ENCODE measurements at places on chromosomes 6 and 20. TPM values are rescaled to one million over a fixed set of nuclear protein-coding genes. Genes with fewer than 3 reads are reported as not detected.

DNA sequence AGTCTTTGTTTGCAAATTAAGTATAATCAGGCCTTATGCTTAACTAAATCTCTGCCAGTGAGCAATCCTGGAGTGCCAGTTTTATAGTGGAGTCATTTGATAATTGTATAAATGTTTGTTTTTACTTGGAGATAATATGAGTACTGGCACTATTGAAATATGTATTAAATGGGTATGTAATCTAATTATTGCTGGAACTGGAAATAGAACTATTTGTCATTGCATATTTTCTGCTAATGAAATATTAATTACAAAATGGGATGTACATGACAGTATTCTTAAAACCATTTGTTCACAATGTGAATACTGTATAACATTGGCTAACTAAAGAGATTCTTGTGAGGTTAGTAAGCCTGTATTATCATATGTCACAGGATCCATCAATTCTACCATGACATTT is 20.5 kb upstream of the LMBRD1 start:
- no peak for DNase-seq

- DNase-seq = no peak
Observed at GRCh38 chr6:159132664-159133063, 36.5 kb upstream of the FNDC1 start.

DNA sequence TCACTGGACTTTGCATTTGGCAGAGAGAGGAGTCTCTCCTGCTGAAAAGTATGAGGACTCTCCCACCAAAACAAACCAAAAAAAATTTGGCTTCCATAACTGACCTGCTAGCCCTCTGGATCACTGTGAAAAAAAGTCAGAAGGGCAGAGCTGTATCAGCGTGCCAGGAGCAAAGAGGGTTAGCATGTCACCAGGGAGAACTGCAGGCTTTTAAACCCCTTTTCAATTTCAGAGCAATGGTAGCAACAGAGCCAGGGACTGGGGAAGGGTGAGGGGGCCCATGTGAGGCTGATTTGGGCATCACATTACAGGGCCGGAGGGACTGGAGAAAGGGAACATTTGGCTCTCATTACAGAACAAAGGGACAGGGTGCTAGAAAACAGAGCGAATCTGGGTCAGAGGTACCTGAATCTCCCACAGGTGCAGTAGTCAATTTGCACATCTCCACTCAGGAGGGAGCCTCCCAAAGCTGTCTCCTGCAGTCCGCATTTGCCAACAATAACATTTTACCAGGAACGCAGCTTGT is 185.7 kb upstream of the EYA4 start:
- DNase-seq = peak; percentile 12

- DNase-seq = no peak
Observed at GRCh38 chr6:139967497-139967896, 593.0 kb upstream of the CITED2 start.

GRCh38 chr6:42370323-42370985 is 81.3 kb downstream of the TRERF1 start:
- no peak for DNase-seq

- no peak for DNase-seq
Observed at GRCh38 chr20:10631126-10631525, 42.7 kb downstream of the JAG1 start.

DNA sequence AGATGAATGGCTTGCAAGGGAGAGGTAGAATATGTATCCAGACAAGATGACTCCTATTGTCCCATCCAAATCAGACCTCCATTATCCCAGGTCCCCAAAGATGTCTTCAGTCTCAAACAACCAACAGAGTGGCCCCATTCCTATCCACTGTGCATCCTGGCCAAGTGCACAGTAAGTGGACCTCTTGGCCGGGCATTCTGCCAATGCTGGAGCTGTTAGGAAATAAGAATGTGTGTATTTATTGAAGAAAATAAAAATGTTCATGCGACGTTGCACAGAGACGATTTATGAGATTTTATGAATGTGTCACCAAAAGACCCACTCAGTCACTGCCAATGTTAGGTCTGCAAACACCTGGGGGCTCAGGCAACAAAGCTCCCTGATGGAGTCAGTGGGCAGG is 196.0 kb downstream of the MAFB start:
- no peak for DNase-seq

DNA sequence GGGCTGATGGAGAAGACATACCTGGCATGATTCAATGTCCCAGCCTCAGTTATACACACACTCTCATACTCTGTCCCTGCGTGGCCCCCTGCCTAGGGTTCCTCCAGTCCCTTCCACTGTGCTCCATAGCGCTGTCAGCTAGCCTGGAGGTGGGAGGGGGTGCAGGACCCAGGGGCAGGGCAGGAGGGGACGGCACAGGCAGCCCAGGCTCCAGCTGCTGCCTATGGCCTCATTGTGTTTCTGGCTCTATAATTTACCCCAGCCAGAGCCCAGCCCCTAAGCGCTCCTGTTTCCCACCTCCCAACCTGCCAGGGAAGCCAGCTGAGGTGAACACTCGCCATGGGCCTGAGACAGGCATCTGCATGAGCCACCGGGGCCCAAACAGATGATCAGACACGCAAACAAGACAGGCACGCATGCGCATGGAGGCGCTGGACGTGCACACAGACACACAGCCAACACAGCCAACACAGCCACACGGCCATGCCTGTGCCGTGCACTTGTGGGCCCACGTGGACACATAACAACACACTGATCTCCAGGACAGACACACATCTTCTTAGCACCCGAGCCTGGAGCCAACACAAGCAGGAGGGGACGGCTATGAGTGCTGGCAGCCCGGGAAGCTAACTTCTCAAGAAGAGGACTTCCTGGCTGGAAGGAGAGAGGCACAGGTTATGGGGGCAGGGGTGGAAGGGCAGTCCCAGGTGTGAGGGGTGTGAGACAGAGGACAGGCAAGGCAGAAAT is 124.9 kb downstream of the GRM4 start:
- DNase-seq = no peak

- DNase-seq = no peak
Observed at GRCh38 chr6:141349710-141350109, 783.0 kb upstream of the GJE1 start.

GRCh38 chr20:3192226-3193015 is 12.1 kb downstream of the DDRGK1 start:
- no peak for DNase-seq

- DNase-seq = no peak
Observed at GRCh38 chr6:130381459-130382380, 15.9 kb downstream of the TMEM200A start.

GRCh38 chr20:34888468-34888867 is 12.1 kb downstream of the ACSS2 start:
- no peak for DNase-seq

DNA sequence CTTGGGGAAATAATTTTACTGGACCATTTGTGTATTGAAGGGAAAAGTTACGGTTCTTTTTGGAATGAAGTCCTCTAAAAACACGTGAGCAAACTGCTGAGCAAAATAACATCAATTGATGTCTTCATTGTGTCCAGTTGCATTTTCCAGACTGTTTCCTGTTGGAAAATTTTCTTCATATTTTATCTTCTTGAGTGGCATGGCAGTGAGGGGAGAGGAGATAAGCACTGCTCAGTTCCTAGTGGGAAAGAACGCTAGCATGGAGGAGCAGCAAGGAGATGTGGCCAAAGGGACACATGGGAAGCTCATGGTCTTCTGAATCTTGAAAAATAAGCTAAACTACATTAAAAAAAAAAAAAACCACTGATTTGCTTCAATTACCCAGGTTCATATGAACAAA is 776.0 kb downstream of the TFAP2A start:
- DNase-seq = no peak

GRCh38 chr6:121616406-121616805 is 181.0 kb downstream of the GJA1 start:
- no peak for DNase-seq

- no peak for DNase-seq
Observed at GRCh38 chr20:9230406-9230805, 161.5 kb downstream of the PLCB4 start.

- no peak for DNase-seq
Observed at GRCh38 chr6:51342393-51342792, 523.7 kb downstream of the TFAP2B start.

DNA sequence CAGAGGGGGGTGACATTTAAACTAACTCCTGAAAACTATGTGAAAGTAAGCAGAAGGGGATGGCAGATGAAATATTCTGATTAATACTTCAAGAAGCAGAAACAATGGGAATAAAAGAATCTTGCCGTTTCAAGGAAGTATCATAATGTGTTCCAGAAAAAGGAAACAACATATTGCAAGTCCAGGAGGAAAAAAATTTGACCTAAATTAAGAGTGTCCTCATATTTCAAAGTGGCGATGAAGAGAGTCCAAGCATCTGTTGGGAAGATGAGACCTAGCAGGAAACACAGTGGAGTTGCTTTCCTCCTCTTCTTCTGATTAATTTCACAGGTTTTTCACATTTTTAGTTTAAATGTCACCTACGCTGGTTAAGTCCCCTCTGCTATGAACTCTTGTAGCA is 45.6 kb upstream of the TNFAIP3 start:
- DNase-seq = no peak

GRCh38 chr20:60541991-60542390 is 583.8 kb downstream of the CDH26 start:
- DNase-seq = no peak

- DNase-seq = no peak
Observed at GRCh38 chr6:158812611-158813010, 6.6 kb downstream of the EZR start.

DNA sequence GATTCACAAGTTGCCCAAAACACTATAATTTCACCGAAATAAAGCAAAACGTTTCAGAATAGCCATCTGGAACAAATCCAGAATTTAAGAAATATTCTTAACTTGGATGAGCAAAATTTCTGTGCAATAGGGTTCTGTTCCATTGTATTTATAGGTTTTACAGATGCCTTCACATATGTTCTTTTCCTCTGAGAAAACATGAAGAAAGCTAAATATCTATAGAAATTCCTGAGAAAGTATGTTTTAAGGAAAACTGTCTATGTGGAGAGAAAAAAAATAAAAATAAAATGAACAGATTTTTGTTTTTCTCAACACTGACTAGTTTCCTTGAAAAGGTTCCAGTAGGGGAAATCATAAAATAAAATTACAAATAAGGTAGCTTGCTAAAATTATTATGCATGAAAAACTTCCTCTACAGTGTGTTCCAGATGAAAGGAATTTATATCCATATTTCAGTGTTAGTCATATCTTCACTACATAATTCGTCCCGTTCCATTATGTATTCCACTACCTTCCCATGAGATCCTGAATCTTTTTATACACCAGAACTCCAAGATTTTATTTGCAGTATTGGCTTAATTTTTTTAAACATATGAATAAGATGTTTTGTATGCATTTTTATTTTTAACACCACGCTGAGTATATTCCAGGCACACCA is 42.4 kb upstream of the TMX4 start:
- DNase-seq = no peak

DNA sequence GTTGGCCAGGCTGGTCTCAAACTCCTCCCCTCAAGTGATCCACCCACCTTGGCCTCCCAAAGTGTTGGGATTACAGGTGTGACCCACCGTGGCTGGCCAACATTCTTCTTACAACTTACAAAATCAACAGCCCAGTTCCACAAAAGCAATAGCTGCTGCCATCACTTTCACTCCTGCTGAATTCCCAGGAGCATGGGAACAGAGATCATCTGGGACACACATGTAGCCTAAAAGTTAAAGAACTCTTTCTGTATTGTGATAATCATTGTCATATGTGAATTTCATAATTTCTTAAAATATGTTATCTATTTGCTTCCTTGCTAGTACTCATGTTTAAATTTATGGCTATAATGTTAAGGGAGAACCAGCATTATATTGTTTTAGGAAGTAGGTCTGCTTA is 51.7 kb downstream of the NCOA6 start:
- DNase-seq = peak; percentile 11

DNA sequence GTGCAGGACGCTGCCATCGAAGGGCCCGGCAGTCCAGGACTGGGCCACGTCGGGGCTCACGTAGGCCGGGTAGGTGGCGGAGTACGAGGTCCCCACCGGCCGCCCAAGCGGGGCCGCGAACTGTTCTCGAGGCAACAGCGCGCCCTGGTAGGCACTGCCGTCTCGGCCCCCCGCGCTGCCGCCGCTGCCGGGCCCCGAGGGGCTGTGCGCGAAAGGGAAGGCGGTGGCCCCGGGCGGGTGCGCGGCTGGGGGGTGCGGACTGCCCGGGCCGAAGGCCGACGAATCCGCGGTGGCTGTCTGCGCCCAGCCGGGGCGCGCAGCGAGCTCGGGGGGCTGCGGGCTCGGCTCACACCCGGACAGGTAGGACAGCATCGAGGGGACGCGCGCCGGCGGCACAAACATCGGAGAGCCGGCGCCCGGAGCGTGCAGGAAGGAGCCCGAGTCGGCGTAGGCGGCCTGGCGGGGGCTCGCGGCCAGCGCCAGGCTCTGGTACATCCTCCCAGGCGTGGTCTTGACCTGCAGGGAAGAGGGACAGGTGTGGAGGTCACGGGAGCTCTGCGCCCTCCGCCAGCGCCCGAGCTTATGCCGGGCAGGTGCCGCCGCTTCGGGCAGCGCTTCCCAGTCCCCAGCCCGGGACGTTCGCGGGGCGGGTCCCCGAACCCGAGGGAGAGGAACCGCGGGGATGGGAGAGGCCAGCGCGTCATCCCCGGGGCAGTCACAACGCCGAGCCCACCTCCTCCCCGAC is 596 bp downstream of the GATA5 start:
- DNase-seq = no peak

DNA sequence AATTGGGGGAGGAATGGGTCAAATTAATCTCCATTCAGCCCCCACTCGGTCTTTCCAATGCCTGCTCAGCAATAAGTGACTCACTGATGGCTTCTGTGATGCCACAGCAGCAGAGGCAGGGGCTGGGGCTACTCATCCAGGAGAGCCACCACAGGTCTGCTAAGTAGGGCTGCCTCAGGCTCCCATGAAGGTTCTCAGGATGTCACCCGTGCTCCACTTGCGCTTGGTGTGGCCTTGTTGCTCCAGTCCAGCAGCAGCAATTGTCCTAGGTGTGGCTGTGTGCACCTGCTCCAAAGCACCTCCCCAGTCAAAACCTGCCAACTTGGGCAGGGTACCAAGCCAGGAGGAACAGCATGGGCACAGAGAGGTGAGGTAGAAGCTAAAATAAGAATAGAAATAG is 627 bp upstream of the LY6G6C start:
- no peak for DNase-seq

PPP1R16B gene
- polyA plus RNA-seq = 7.3 TPM

PLN gene
- polyA plus RNA-seq = 5.6 TPM

PHF3 gene
- polyA plus RNA-seq = 34.1 TPM

FKBP1C gene
- polyA plus RNA-seq = 3.4 TPM

SLC26A8 gene
- 0.12 TPM for polyA plus RNA-seq

IL17A gene
- polyA plus RNA-seq = not detected

GDAP1L1 gene
- 0.16 TPM for polyA plus RNA-seq

TRIM31 gene
- 0.38 TPM for polyA plus RNA-seq

PNLDC1 gene
- polyA plus RNA-seq = 0.21 TPM

TFAP2C gene
- 11.7 TPM for polyA plus RNA-seq

TRIM15 gene
- not detected for polyA plus RNA-seq

TGIF2 gene
- polyA plus RNA-seq = 22.1 TPM

ANKRD60 gene
- polyA plus RNA-seq = not detected

ZBTB9 gene
- 7.7 TPM for polyA plus RNA-seq

PLCB4 gene
- polyA plus RNA-seq = 5.0 TPM

UBE2C gene
- polyA plus RNA-seq = 25.3 TPM

Data from muscle of back (tissue), 13 donors.